ENCODE measurements at places on chromosomes 4 and X. TPM values are rescaled to one million over a fixed set of nuclear protein-coding genes. Genes with fewer than 3 reads are reported as not detected.

GRCh38 chr4:73335679-73336078 lies 68.4 kb upstream of the ALB start:
- no peak for DNase-seq

DNA sequence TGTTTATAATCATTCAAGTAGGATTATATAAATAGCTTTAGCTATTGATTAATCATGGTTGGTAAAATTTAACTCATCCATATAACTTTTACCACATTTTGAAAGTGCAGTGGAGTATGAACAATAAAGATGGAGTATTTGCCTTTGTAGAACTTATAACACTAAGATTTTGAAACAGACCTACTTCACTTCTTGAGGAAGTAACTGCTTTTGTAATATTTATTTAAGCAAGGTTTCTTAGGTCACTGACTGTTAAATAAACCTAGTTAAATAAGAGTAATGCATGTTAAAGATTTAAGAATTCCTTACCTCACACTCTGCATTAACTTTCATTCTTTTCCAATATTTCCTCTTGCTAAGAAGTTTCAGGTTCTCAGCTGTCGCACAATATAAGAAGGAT lies 242.5 kb downstream of the CFAP299 start:
- DNase-seq = no peak

DNA sequence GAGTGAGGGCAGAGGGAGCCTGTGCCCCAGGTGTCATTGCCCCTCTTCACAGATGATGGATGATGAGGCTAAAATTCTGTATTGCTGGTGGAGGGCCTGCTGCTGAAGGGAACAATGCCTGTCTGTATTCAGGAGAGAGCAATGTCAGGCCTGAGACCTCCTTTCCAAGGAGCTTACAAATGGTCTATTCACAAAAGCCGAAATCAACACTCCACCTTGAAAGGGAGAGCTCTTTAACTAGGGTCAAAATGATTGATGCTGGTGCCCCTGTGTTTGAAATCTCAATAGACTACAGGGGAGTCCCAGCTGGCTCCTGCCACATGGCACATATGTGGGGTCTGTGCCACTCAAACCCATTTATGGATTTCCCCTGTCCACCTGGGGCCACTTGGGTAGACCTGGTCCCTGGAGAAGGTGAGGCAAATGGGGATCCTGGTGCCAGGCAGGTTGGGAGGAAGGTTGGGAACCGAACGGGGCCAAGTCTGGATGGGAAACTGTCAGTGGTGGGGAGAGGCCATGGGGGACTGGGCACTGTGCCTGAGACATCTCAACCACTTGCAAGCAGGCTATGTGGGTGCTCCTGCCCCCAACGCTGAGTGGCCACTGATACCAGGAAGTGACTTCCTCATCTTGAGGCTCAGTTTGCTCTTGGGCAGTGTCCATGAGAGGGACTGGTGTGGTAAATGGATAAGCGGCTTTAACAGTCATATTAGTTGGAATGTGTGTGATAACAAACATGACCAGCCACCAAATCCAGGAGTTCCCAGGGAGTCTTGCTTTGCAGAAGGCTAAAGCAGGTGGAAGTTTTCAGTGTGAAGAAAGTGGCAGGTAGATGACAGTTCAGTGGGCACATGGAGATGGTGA lies 223.8 kb upstream of the PSAPL1 start:
- no peak for DNase-seq

The MID1 gene
- polyA plus RNA-seq = 25.5 TPM

The WDR45 gene
- polyA plus RNA-seq = 61.6 TPM

DNA sequence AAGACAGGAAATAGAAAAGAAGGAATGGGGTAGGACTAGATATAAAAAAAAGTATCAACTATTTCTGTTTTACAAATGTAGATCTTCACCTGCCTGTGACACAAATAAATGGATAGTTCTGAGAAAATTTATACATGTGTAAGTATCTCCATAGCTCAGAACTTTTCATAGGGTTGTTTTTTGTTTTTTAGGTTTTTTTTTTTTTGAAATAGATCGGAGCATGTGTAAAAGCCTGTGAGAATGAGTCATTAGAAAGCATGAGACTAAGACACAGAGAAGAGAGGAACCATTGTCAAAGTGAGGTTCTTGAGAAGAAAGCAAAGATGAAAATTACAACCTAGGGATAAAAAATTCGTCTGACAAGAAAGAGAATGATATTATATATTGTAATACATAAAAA lies 481.6 kb downstream of the PABPC4L start:
- no peak for DNase-seq

DNA sequence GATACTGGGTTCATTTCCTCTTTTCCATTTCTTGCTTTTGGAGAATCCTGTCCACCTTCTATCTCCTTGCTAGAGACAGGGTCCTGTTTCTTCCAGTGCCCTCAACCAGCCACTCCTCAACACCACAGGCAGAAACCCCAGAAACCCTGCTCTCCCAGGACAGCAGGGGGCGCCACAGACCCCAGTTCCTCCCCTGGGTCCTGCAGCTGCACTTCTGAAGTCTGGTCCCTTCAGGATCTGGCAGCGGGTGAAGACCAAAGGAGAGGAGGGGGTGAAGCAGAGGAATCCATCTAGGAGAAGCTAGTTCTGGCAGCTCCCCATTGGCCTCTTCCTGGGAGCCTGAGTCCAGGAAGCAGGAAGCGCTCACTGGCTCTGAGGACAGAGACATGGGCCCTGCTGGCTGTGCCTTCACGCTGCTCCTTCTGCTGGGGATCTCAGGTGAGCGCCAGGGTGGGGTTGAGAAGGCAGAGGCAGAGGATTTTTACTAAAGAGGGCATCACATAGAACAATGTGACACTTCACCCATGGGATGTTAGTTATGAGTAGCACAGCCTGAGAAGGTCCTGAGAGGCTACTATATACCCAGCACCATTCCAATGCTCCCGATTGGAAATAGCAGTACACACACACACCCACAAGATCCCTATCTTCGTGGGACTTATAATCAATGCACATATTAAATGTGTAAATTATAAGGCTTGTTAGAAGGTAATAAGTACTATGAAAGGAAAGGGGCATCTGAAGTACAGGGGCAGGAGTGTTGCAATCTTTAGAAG lies at the start of gene PRSS48:
TSS of gene PRSS48 (plus strand) at position 375 of the 776 bp plus-strand sequence. CDS start at position 387, 12 bp downstream.
- no peak for DNase-seq

GRCh38 chr4:18882468-18882867 lies 860.9 kb upstream of the LCORL start:
- DNase-seq = no peak

The EVC2 gene
- polyA plus RNA-seq = 9.9 TPM

- no peak for DNase-seq
These were observed 62.8 kb downstream of the SH3KBP1 start for GRCh38 chrX:19824603-19825002.

The TECRL gene
- not detected for polyA plus RNA-seq

GRCh38 chrX:138492371-138492770 lies 219.1 kb downstream of the FGF13 start:
- no peak for DNase-seq

The SLC4A4 gene
- polyA plus RNA-seq = 69.0 TPM

GRCh38 chrX:23789386-23790154 lies 6.6 kb downstream of the SAT1 start:
- DNase-seq = no peak

The TMPRSS11B gene
- 0.09 TPM for polyA plus RNA-seq

The GLRA3 gene
- polyA plus RNA-seq = 0.05 TPM

The NKX1-1 gene
- not detected for polyA plus RNA-seq

- DNase-seq = peak; percentile 88
These were observed 71.0 kb upstream of the AFAP1 start for GRCh38 chr4:8010618-8011017.

The UGT2B17 gene
- polyA plus RNA-seq = not detected
